Kidney epithelial cell (primary cell): ENCODE measurements at places on chromosomes 7 and 10. TPM values are rescaled to one million over a fixed set of nuclear protein-coding genes. Genes with fewer than 3 reads are reported as not detected.

- peak; percentile 76 for DNase-seq
These were observed 142.9 kb upstream of the ZMIZ1 start for GRCh38 chr10:78925800-78926319.

The MYH16 gene
- 0.89 and 5.6 TPM in 2 replicates for total RNA-seq

DNA sequence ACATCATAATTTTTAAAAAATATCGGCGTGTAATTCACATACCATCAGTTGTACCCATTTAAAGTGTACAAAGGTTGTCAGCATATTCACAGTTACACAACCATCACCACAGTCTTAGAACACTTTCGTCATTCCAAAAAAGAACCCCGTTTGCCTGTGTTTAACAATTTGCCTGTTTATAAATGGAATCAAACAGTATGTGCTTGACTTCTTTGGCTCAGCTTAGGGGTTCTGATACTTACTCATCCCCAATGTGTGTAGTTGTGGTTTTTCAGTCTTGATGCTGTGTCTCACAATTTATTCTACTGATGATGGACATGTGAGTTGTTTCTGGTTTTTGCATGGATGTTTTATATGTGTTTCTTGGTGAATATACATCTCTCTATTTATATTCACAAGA lies 50.0 kb downstream of the PRPF18 start:
- DNase-seq, result no peak

- no peak for DNase-seq
These were observed 833.8 kb downstream of the GRID1 start for GRCh38 chr10:85532773-85533172.

DNA sequence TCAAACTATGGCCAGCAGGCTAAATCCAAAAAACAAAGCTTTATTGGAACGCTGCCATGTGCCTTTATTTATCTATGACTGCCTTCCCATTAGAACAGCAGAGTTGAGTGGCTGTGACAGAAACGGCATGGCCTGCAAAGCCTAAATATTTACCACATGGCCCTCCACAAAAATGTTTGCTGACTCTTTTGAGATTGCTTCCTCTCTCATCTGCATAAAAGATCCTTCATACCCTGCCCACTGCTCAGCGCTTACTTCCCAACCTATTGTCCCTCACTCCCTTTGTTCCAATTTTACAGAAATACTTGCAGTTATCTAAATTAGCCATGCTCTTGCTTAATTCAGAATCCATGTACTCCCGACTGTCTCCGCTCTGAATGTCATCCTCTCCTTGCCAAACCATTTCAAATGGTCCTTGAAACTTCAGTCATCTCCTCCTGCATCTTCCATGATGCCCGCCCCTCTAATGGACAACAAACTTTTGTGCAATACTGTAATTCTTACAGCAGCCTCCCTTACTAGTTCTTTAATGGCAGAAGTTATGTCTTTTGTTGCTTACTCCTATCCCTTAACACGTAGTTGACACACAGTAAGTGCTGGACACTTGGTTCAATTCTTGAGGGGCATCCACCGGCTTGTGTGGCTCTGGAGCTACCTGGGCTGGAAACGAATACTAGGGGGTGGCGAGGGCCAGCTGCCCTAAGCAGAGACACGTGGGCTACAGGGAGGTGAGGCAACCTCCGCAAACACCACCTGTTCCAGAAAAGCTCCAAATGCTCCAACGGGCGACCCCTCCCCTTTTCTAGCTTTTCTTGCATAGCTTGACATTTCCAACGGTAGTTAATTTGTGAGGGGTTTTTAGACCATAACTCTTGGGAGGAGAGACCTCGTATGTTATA lies 832 bp downstream of the XRCC2 start:
- DNase-seq, result no peak

- DNase-seq, result no peak
These were observed 118.3 kb upstream of the SHH start for GRCh38 chr7:155930527-155930926.

The CPA2 gene
- not detected in 2 replicates for total RNA-seq

DNA sequence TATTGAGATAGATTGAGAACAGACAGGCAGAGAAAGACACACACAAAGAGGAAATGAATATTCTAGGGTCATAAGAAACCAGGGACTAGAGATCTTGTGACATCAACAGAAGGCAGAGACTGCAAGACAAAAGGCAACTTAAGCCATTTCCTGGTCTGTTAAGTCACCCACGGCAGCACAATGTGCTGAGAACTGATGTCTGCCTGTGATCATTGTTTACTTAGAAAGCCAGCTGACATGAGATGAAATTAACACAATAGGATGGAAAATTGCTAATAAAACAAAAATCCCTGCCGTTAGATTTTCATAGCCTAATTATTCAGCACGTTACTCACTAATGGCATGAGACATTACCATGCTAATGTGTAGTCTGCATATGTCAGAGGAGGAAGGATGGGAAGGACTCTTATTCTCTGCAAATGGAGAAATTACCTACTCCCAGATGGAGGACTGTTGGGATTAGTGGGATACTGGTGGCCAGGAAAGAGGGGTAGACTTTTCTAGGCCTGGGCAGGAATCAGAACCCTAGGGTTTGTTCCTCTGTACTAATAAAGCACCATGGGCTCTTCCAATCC lies 191.3 kb upstream of the PODXL start:
- DNase-seq, result no peak

DNA sequence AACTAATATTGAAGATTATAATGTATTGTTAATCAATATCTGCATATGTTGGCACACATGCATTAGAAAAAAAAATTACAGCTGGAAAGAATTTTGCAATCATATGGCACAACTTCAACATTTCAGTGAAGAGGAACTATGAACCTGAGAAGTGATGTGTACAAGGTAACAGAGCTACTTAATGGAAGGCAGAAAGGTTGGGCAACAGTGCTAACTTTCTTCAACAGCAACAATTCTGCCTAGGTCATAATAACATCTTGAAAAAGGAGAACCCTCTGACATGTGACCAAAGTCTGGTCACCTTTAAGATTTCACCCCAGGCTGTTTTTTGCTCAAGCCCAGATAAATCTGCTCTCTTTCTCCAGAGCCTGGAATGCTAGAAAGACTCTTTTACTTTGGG lies 47.9 kb upstream of the SKAP2 start:
- DNase-seq, result no peak

DNA sequence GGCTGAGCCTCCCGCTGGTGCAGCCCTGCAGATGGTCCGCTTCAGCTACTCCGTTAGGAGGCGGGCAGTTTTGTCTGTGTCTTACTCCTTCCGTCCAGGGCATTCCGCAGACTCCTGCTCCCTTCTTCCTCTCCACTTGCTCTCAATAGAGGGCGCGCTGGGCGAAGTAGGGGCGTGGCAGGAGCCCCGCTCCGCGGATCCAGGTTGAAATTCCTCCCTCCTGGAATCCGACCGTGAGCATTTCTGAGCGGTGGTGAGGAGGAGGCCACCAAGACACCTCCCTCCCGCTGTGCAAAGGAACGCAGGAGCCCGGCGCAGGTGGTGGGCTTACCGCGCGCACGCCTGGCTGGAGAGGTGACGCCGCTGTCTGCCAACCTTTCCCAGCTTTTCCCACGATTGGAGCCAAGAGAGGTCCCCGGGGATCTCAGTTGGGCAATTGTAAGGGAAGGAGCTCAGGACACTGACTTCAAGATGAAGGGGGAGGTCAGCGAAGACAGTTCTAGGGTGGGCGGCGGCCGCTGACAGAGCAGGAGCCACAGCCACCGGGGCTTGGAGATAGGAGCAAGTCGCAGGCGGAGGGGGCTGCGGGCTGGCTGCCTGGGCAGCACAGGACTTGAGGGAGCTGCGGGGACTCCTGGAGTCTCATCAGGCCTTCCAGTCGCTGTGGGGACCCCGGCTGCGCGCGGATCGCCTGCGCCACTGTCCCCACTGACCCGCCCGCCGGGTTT lies 1011.3 kb downstream of the XPNPEP1 start:
- peak; percentile 35 for DNase-seq

DNA sequence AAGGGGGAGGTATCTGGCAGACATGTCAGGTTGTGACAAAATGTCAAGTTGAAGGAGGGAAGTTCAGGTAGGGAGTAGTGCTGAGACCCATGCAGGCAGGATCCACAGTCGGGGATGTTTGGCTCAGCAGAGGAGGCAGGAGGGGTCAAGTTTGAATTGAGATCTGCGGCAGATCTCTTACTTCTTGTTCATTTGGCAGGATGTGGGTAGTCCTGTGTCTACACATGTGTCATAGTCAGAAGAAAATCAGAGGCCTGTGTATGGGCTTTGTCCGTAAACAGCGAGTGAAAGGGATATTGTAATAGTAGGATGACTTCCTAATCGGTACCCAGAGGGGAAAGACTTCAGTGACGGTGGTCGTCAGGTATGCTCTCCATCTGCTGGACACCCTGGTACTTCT lies 203.8 kb upstream of the MTPN start:
- DNase-seq, result no peak

DNA sequence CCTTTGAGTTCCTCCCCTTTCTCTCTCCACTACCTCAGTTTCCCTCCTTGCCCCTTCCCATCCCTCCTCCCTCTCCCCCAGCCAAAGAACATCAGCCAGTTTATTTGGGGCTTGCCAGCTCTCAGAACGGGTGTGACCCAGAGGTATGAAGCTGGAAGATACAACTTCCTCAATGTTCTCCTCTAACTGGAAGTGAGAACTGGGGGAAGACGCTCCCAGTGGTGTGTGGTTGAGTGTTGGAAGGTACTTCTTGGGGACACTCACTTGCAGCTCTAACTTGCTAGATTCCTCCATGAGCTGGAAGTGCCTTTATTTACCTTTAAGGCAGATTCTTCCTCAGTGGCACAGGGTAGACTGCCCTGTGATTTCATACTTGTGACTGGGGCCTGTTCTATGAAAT lies 110.5 kb upstream of the HABP2 start:
- no peak for DNase-seq

GRCh38 chr10:131946880-131947279 lies 34.8 kb downstream of the BNIP3 start:
- DNase-seq, result no peak

DNA sequence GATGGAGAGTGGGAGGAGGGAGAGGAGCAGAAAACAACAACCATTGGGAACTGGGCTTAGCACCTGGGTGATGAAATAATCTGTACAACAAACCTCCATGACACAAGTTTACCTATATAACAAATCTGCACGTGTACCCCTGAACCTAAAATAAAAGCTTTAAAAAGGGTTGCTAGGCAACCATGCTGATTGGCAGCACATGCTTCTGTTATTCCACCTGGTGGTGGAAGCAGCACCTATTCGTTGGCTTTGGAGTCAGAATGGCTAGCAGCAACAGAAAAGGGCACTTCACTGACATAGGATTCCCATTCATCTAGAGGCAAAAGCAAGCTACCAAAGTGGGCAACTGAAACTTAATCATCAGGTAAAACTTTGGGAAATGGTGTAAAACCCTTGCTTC lies 57.1 kb downstream of the RELN start:
- no peak for DNase-seq

The SCIN gene
- 8.6 and 14.7 TPM in 2 replicates for total RNA-seq

DNA sequence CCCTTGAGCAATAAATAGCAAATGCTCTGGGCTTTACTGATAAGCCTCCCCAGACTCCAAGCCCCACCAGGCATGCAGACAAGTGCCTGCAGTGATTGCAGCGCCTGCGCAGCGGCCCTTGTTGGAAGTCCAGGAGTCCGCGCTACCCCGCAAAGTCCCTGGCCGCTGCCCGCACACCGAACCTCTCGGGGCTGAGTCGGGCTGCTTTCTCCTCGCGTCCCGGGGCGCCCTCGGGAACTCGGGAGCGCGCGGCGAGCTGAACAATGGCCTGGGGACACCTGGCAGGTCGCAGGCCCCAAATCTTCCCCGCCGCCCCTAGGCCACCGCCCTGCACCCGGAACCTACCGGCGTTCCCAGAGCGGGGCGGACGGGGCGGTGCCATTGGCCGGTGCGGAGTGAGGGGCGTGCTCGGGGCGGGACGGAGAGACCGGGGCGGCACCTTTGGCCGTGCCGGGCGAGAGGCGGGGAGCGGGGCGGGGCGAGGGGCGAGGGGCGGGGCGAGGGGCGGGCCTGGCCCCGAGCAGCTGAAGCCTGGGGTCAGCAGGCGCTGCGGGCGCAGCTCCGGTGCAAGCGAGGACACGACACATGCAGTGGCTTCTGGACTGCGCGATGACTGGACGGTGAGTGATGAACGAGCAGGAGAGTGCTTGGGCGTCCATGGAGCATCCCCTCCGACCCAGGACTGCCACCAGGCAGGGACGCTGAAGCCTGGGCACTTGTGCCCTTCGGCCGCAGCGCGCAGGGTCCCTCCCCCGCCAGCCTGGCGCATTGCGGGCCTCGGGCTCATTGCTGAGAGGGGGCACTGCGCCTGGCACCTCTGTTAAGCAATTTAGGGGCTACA lies at the start of gene RASSF4:
TSS of gene RASSF4 (plus strand) at position 556 of the 841 bp plus-strand sequence. CDS start 10,401 bp downstream, outside the sequence.
- no peak for DNase-seq

The ADAMTS14 gene
- 1.3 and 1.6 TPM in 2 replicates for total RNA-seq

DNA sequence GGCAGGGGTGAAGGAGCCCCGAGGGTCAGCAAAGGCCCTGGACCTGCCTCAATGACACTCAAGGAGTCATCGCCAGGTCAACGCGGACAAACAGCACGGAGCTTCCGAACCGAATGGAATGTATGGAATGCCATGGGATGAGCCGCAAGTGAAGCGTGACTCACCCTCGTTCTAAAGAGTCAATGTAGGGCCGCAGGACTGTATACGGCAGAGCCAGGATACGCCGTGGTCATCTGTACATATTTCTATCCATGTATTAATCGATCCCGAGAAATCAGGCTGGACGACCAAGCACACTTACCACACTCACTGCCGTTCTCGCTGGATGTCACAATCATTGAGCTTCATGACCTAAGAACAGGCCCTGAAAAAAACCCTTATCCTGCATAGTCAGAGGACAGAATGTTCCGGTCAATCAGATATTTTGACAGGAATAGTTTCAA lies 4.3 kb downstream of the SNX8 start:
- peak; percentile 63 for DNase-seq

DNA sequence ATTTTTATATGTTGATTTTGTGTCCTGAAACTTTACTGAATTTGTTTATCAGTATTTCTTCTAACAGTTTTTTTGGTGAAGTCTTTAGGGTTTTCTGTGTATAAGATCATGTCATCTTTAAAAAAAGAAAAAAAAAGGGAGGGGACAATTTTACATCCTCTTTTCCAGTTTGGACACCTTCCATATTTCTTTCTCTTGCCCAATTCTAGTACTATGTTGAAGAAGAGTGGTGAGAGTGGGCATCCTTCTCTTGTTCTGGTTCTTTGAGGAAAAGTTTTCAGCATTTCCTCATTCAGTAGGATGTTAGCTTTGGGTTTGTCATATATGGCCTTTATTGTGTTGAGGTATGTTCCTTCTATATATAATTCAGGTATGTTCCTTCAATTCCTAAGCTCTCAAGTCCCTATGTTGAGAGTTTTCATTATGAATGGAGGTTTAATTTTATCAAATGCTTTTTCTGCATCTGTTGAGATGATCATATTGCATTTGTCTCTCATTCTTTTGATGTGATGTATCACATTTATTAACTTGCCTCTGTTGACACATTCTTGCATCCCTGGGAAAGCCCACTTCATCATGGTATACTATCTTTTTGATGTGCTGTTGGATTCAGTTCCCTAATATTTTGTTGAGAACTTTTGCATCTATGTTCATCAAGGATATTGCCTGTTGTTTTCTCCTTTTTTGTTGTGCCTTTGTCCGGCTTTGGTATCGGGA lies 12.1 kb downstream of the TAS2R40 start:
- no peak for DNase-seq

The SEMA3A gene
- 6.2 and 6.8 TPM in 2 replicates for total RNA-seq
